ENCODE measurements at places on chromosomes 4 and X.

DNA sequence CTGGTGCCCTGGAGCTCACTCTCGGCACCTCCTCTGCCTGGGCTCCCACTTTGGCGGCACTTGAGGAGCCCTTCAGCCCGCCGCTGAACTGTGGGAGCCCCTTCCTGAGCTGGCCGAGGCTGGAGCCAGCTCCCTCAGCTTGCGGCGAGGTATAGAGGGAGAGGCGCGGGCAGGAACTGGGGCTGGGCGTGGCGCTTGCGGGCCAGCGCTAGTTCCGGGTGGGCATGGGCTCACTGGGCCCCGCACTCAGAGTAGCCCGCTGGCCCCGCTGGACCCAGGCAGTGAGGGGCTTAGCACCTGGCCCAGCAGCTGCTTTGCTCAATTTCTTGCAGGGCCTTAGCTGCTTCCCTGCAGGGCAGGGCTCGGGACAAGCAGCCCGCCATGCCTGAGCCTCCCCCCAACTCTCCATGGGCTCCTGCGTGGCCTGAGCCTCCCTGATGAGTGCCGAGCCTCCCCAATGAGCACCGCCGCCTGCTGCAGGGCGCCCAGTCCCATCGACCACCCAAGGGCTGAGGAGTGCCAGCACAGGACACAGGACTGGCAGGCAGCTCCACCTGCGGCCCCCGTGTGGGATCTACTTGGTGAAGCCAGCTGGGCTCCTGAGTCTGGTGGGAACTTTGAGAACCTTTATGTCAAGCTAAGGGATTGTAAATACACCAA, 26.7 kb upstream of the FAM90A26 start:
- no peak for DNase-seq

- DNase-seq, result no peak
These were observed 226.8 kb downstream of the COL25A1 start for GRCh38 chr4:109075621-109076020.

DNA sequence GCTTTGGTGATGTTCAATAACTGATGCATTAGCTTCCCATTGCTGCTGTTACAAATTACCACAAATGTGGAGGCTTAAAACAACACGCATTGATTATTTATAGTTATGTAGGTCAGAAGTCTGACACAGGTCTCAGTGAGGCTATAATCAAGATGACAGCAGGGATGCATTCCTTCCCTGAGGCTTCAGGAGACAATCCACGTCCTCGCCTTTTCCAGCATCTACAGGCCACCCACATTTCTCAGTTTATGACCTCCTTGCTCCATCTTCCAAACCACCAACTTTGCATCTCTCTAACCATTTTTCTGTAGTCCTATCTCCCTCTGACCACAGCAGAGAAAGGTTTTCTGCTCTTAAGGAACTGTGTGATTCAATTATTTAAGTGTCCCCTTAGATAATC, 92.5 kb downstream of the GASK1B start:
- DNase-seq, result no peak

GRCh38 chr4:110629780-110630687, 7.2 kb upstream of the PITX2 start:
- no peak for DNase-seq

GRCh38 chrX:101229170-101229569, 9.6 kb downstream of the DRP2 start:
- no peak for DNase-seq

- no peak for DNase-seq
These were observed 122.1 kb downstream of the ANKRD50 start for GRCh38 chr4:124590480-124590879.

DNA sequence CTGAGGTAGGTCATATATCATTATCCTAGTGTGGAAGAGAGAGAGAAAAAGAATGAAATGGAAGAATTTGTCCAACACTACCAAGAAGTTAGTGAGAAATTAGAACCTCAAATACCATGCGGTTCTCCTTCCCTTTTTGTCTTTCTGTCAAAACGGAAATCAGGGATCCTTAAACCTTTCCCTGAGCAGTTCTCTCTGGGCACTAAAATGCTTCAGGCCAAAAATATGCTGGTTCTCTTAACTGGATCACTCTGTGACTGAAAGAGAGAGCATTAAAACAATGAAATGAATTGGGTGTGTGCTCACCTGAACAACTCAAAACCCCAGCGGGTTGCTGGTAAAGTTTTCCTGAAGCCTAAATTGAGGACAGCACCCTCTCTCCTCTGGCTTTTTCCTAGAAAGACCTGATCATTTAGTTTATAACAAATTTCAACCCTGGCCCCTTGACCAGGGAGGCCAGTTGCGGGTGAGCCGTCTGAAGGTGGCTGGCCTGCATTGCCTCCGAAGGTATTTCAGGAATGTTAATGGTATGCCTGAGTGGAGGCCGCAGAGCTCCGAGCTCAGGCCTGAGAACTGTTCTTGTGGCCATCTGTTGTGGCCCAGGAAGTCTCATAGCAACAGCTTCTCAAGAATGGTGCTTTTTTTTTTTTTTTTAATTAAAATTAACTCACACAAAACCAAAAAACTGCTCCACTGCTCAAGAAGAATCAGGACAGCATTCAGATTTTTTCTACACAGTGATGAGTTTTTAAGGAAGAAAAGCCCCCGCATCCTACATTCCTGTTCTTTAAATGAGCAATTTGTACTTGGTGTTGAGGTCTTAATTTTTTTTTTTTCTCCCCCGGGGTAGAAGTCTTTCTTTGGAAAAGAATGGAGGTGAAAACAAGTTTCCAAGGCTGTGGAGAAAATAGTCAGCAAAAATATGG, 155.1 kb downstream of the SHROOM3 start:
- no peak for DNase-seq

DNA sequence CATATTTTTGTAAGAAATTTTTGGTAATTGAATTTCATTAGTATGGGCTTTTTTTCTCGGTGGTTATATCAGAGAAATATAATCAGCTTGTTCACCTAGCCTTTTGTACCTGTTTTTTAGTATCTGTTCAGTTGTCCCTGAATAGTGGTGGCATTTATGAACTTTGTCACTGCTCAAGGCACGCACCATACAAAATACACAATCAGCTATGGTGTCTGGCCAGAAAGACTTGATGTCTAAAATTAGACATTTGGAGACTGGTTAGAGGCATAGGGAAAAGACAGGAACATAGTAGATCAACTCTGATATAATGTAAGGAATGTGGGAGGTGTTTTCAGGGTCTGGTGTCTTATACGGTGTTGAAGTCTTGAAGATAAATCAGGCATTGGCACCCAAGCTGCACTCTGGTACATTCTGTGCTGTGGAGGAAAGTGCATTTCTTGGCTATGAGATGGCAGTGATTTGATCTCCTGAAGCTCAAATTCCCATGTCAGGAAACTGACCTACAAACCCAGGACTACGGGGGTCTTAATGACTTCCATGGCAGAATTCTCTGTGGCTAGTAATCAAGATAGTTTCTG, 3.6 kb downstream of the ART3 start:
- DNase-seq, result no peak

DNA sequence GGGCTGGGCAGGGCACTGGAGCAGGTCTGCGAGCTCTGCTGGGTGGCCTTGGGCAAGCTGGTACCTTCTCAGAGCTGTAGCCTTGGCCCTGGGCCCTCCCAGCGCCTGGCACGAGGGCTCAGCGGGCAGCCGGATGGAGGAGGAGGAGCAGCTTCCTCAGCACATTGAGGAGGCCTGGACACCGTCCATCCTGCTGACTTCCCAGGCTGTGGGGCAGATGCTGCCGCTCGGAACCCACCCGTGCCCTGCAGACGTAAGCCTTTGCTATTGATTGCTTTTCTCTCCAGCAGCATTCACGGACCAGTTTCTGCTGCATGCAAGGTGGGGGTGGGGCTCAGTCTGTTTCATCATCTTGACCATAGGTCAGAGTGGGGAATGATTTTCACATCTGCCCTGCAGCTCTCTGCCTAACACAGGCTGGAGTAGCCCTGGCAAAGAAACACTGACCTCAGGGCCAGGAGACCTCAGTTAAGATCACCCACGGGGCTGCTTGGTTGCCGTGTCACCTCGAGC, 80.7 kb upstream of the PSAPL1 start:
- no peak for DNase-seq

GRCh38 chr4:126047114-126047513, 732.4 kb downstream of the FAT4 start:
- no peak for DNase-seq

GRCh38 chr4:184792950-184793555, 32.7 kb downstream of the ACSL1 start:
- DNase-seq, result no peak

- DNase-seq, result no peak
These were observed 48.2 kb downstream of the SLC34A2 start for GRCh38 chr4:25703731-25704388.

GRCh38 chr4:81549984-81550383, 78.3 kb upstream of the RASGEF1B start:
- no peak for DNase-seq

DNA sequence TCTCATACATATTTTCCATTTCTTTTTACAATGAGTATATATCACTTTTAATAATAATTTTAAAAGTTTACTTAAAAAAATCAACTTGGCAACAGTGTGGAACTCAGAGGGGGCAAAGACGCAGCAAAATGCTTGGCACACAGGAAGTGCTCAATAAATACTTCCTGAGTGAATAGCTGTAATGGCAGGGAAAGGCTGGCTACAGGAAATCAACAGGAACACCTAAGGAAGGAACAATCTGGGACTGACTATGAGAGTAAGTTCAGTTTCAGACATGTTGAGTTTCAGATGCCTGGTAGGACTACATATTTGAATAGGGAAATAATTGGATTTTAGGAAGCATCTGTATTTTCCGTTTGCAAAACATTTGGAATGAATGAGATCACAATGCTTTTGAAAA, 137.6 kb downstream of the SCLT1 start:
- DNase-seq, result no peak

DNA sequence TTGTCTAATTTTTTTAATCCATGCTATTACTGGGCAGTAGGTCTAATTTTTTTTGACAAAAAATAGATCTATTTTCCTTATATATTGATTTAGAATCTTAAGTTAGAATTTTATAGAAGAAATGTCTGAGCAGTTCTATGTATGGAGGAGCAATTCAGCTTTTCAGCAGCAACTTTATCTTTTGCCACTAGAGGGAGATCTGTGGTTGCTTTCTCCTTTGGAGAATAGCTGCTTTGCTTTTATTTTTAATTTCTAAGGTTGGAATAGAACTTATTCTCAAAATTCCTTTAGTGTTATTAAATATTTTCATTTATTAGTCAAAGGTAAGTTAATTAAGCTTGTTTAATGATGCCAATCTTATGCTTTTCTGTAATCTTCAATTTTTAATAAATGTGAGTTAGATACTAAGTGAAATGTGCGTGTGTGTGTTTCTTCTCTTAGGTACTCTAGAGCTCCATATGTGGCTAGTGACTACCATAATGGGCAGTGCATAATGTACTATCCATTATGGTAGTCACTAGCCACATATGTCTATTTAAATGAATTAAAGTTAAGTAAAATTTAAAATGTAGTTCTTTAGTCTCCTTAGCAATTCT, 29.3 kb downstream of the FAM199X start:
- peak; percentile 1 for DNase-seq

- DNase-seq, result no peak
These were observed 564.4 kb downstream of the TMA16 start for GRCh38 chr4:164058776-164059445.

GRCh38 chr4:173288296-173288695, 45.9 kb downstream of the HMGB2 start:
- no peak for DNase-seq

- no peak for DNase-seq
These were observed 1023.1 kb downstream of the SH3BGRL start for GRCh38 chrX:82224961-82225360.

- no peak for DNase-seq
These were observed 1495.3 kb upstream of the PCDH7 start for GRCh38 chr4:29224911-29225310.

DNA sequence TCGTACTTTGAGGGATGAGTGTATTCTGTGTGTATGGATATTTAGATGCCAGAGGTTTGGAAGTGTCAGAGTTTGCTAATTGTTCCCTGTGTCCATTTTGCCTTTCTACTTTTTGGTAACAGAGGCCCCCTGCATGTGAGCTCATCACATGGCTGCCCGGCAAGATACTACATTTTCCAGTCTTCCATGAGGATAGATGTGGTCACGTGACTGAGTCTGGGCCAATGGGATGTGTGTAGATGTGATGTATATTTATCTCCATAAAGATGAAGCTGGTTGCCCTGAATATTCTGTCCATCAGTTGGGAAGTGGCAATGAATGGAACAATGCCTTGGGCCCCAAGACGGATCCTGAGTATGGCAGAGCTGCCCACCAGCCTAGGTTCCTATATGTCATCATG, 29.0 kb upstream of the SMS start:
- DNase-seq, result no peak

GRCh38 chr4:173333658-173334084, 487 bp downstream of the HMGB2 start:
- peak; percentile 3 for DNase-seq

GRCh38 chrX:20378233-20378920, 111.7 kb upstream of the RPS6KA3 start:
- DNase-seq, result no peak

GRCh38 chr4:26372076-26372475, 51.3 kb downstream of the RBPJ start:
- no peak for DNase-seq

DNA sequence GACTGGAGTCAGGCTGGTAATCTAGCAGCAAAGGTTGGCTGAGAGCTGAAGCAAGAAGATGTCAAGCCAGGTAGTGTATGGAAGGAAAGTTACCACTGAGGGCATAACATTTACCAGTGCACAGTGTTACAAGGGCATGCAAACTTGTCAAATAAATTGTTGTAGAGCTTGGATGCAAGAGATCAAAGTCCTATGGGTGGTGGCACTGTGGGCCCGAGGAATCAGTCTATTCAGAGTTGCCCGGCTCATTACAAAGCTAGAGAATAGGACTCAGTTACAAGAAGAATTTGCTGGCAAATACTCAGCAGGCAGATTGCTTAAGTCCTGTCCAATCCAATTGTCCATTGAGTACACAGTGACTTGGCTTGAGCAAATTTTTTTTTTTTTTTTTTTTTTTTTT, 2043.8 kb downstream of the ARAP2 start:
- DNase-seq, result no peak

- no peak for DNase-seq
These were observed 125.3 kb upstream of the LNX1 start for GRCh38 chr4:53716471-53717063.

GRCh38 chr4:76339364-76339763, 32.8 kb downstream of the STBD1 start:
- DNase-seq, result no peak

- no peak for DNase-seq
These were observed 1296.1 kb upstream of the PCDH7 start for GRCh38 chr4:29423836-29424721.

DNA sequence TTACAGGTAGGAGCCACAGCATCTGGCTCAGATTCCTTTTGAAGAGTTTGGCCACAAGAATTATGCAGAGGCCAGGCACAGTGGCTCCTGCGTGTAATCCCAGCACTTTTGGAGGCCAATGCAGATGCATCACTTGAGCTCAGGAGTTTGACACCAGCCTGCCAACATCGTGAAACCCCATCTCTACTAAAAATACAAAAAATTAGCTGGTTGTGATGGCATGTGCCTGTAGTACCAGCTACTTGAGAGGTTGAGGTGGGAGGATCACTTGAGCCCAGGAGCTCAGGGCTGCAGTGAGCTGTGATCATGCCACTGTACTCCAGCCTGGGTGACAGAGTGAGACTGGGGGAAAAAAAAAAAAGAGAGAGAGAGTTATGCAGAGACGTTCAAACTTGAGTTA, 53.0 kb downstream of the MID1IP1 start:
- DNase-seq, result no peak
